Thoracic aorta (tissue), 2 donors: ENCODE measurements at places on chromosomes 13 and 19.

DNA sequence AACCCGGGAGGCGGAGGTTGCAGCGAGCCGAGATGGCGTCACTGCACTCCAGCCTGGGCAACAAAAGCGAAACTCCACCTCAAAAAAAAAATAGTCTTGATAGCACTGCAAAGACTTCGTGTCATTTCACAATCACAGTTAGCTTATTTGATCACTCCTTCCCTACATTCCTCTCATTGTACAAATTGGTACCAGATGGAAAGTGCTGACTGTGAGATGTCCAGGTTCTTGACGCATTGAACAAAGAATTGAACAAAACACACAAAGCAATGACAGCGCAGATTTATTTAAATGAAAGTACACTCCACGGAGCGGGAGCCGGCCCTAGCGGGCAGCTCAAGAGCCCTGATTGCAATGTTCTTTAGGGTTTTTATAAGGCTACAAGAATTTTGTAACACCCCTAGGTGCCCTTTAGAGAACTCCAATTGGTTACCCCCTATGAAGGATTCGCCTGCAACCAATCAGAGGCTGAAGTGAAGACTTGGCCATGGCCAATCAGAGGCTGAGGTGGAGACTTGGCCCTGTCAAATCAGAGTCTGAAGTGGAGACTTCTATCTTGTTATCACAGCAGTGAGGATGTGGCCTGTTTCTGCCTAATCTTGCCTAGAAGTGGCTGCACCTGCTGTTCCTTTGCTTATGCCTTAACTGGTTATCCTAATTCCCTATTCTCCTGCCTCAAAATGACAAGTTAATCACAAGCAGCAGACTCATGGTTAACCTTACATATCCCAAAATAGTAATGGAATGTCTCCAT is 16.7 kb downstream of the ZNF556 start:
- no peak for DNase-seq

GRCh38 chr19:39146091-39146490 is 20.5 kb downstream of the PAK4 start:
- no peak for DNase-seq

- DNase-seq = no peak
These were observed 8.3 kb downstream of the MAB21L1 start for GRCh38 chr13:35468195-35468594.

DNA sequence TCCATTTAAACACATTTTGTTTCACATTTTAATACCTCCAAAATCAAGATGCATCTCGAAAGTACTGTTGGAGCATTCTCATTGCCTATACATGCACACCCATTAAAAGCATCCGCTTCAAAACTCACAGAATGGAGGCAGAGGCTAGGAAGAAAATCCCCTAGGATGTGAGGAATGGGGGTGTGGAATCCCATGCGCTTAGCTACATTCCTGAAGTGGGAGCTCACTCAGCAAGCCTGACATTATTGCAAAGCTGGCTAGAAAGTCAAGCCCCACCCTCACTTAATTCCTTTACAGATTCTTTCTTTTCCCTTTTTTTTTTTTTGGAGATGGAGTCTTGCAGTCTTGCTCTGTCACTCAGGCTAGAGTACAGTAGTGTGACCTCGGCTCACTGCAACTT is 4.6 kb upstream of the FAM32A start:
- DNase-seq = no peak

DNA sequence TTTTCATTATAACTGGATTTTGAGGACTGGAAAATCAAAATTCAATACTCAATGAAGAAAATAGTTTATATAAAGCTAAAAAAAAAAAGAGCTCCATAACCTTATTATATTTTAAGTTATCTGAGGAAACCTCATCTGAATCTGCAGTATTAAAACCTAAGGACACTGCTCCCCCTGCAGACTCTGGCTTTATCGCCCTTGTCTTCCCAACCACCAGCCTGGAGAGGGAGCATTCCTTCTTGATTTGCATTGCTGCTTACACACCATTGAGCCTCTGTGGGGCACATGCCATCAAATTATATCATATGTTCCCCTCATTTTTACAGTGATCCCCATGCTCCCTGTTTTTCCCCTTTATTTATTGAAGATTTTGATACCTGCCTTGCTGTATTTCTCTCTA is 871.4 kb upstream of the GPC6 start:
- no peak for DNase-seq

DNA sequence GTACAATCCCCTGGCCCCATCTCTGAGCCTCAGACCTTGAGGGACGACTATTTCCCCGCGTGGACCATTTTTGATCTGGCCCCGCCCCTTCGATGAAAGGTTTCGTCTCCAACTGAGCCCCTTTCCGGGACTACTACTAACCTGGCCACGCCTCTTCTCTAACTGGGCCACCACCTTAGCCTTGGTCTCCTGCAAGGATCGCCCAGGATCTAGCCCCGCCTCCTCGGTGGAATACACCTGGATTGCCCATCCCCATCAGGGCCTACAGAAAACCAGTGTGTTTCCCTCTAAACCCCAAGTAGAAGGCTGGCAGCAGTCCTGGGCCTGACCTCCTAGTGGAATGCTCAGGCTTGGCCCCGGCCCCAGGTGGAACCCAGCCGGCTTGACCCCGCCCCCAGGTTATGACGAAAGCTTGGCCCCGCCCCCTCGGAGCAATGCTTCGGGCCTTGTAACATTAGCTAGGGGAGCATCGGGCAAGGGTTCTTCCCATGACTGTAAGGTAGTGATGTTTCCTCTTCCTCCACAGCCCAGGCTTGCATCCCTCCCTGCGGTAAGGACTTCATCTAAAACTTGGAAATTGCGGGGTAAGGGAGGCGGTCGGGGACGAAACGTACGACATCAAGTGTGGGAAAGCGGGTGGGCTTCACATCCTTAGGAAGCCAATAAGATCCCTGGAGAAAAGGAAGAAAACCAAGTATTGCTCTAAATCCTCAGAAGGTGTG is 9.1 kb downstream of the SPACA6 start:
- DNase-seq = peak; percentile 60
